Activated CD8-positive, alpha-beta memory T cell treated with anti-CD3 and anti-CD28 coated beads for 36 hours (primary cell): ENCODE measurements at places on chromosomes 11 and 22. TPM values are rescaled to one million over a fixed set of nuclear protein-coding genes. Genes with fewer than 3 reads are reported as not detected.

The TUB gene
- 0.36 TPM for total RNA-seq

The MRGPRX4 gene
- total RNA-seq: not detected

The OR10A2 gene
- total RNA-seq: not detected

The EMID1 gene
- not detected for total RNA-seq

The FAM227A gene
- 0.40 TPM for total RNA-seq

The KDELR3 gene
- total RNA-seq: 0.38 TPM

The MYRF gene
- 1.0 TPM for total RNA-seq
